ENCODE measurements at places on chromosomes 12 and 14.
A peak's percentile ranks its signal among the peaks of the same experiment; 100 is the strongest.

DNA sequence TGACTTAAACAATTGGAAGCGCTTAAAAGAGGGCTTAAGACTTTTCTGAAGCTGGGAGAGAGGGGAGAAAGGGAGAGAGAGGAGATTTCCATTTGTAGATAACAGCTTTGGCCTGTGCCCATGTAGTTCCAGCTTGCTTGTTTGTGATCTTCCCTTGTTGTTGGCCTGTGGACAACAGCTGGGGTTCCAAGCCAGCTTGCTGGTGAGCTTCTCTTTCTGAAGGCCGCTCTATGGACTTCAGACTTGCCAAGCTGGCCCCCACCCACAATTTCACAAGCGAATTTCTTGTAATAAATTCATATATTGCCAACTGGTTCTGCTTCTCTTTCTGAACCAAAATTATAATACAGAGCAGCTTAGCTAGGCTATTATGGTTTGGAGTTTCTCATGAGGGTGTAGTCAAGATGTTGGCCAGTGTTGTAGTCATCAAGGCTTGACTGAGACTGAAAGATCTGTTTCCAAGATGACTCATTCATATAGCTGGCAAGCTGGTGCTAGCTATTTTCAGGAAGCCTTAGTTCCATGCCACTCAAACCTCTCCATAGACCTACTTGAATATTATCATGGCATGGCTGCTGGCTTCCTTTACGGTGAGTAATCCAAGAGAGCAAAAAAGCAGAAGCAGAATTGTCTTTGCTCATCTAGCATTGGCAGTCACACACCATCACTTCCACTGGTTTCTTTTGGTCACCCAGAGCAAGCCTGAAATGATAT is 89.4 kb downstream of the ATP23 start:
- no peak overlapping the region for H3K27ac ChIP-seq
- H3K4me1 ChIP-seq = no peaks in the 10 kb centered on the region
- no peak for DNase-seq
- H3K4me3 ChIP-seq = no peak overlapping the region

DNA sequence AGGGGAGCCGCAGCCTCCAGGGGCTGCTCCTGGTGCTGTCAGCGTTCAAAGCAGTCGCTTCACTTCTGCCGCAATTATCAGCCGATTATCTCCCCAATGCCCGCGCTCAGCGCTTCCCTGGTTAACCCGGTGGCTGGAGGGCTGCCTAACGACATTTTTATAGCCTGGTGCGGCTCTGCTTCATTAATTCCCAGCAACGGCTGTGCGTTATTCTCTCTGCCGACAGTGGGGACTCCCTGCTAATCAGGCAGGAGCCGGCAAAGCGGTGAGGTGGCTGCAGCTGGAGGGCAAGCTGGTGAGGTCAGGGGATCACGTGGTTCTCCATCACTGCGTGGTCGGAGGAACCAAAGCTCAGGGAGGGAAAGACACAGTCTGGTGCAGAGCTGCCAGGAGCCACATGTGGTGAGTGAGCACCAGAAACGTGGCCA is 62.9 kb downstream of the GLRX5 start:
- H3K36me3 ChIP-seq = no peaks in the 10 kb centered on the region
- peak overlapping the region; percentile 46 for H3K27ac ChIP-seq
- peak overlapping the region; percentile 49 for H3K4me3 ChIP-seq

- no peak for DNase-seq
- no peak overlapping the region for H3K4me3 ChIP-seq
- H3K36me3 ChIP-seq = no peaks in the 10 kb centered on the region
- H3K4me1 ChIP-seq = no peaks in the 10 kb centered on the region
- no peak overlapping the region for H3K27ac ChIP-seq
Observed at GRCh38 chr14:50025776-50026175, 90.6 kb downstream of the VCPKMT start.

DNA sequence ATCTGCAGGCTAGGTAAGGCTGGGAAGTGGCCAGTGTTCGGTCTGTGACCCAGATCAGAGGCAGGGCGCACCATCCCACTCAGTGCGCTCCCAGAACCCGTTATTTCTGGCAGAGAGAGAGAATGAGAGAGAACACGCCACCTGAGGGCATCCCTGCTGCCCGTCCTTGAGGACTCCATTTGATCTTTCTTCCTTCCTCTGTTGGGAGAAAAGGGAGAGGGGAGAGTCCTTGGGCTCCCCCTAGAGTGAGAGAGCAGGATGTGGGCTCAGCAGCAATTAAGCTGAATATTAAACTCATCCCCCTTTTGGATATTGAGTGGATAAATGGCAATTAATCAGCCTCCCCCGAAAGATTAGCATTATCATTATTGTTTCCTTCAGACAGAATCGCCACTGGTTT is 70.6 kb downstream of the IFT43 start:
- DNase-seq = peak; percentile 74
- no peaks in the 10 kb centered on the region for H3K27me3 ChIP-seq
- peaks cover 5% of the 10 kb centered on the region for H3K4me1 ChIP-seq
- H3K27ac ChIP-seq = no peak overlapping the region

DNA sequence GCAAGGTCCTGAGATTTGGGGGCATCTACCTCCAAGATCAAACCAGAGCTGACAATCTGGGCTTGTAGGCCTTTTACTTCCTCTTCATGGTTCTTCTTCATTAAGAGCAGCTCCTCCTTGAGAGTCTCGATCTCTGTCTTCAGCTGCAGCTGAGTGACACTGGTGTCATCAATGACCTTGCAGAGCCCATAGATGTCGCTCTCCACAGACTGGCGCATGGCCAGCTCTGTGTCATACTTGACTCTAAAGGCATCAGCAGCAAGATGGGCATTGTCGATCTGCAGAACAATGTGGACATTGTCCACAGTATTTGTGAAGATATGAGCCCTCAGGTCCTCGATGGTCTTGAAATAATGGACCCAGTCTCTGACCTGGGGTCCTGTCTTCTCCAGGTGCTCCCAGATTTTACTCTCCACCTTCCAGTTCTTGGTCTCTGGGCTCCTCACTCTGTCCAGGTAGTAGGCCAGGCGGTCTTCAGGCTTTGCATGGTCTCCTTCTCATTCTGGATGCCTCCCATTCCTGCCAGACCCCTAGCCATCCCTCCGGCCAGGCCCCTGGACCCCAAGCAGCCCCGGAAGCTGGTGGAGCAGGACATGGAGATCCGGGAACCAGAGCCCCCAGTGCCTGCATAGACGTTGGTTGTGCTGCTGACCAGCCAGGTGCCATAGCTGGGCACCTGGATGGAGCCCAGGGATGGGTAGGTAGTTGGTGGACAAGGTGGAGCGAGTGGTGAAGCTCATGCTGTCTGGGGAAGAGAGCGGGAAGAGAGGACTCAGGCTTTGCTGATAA is 141.0 kb downstream of the MSRB3 start:
- no peaks in the 10 kb centered on the region for H3K27me3 ChIP-seq
- no peak overlapping the region for H3K4me3 ChIP-seq

DNA sequence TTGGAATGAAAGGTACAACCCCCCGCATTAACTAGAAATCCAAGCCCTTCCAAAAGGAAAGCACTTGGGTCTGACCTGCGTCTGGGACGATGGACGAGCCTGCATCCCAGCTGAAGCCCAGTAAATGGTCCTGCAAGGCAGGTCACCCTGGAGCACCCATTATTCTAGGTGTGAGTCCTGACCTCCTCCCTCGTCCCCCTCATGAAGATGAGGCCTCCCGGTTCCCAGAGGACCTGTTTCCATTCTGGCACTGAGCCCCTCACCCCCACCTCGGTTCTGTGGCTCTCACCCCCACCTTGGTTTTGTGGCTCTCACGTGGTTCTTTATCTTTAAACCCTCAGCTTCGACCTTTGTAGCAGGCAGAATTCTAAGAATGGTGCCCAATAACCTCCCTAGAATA is 7.3 kb downstream of the IFI27 start:
- no peak overlapping the region for H3K4me3 ChIP-seq
- no peaks in the 10 kb centered on the region for H3K27me3 ChIP-seq

- no peak overlapping the region for H3K4me3 ChIP-seq
- H3K36me3 ChIP-seq = no peaks in the 10 kb centered on the region
- no peak for DNase-seq
- H3K27ac ChIP-seq = no peak overlapping the region
Observed at GRCh38 chr12:60112763-60113162, 516.9 kb downstream of the SLC16A7 start.

DNA sequence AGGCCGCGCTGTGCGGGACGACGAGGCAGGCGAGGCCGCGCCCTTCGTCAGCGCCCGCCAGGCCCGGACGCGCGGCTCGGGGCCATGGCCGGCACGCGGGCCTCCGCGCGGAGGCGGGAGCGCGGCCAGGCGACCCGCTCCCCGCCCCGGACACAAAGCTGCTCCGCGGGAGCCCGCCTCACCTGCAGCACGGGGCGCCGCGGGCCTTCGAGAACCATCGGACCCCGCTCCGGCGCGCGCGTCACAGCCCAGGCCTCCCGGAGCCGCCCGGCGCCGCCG is 342 bp downstream of the DICER1 start:
- H3K27me3 ChIP-seq = no peaks in the 10 kb centered on the region
- no peaks in the 10 kb centered on the region for H3K36me3 ChIP-seq
- H3K27ac ChIP-seq = no peak overlapping the region
- peaks cover 25% of the 10 kb centered on the region for H3K4me1 ChIP-seq
- peak overlapping the region; percentile 76 for H3K4me3 ChIP-seq

GRCh38 chr12:113290506-113290905 is 44.4 kb downstream of the SLC8B1 start:
- no peaks in the 10 kb centered on the region for H3K4me1 ChIP-seq
- no peaks in the 10 kb centered on the region for H3K36me3 ChIP-seq
- H3K4me3 ChIP-seq = no peak overlapping the region

GRCh38 chr12:5243014-5243413 is 188.9 kb upstream of the NTF3 start:
- H3K4me3 ChIP-seq = no peak overlapping the region
- no peaks in the 10 kb centered on the region for H3K36me3 ChIP-seq
- H3K4me1 ChIP-seq = peaks cover 34% of the 10 kb centered on the region
- DNase-seq = no peak

GRCh38 chr12:6899837-6900519 is 4.6 kb upstream of the LRRC23 start:
- H3K4me1 ChIP-seq = peaks cover 11% of the 10 kb centered on the region
- H3K36me3 ChIP-seq = no peaks in the 10 kb centered on the region
- H3K27ac ChIP-seq = no peak overlapping the region
- peak; percentile 70 for DNase-seq
- no peaks in the 10 kb centered on the region for H3K27me3 ChIP-seq

- peaks cover 22% of the 10 kb centered on the region for H3K4me1 ChIP-seq
- peak overlapping the region; percentile 89 for H3K27ac ChIP-seq
- peak overlapping the region; percentile 94 for H3K4me3 ChIP-seq
- no peaks in the 10 kb centered on the region for H3K27me3 ChIP-seq
- no peaks in the 10 kb centered on the region for H3K36me3 ChIP-seq
- no peak for DNase-seq
Observed at GRCh38 chr14:52730709-52731111, 744 bp downstream of the STYX start.

DNA sequence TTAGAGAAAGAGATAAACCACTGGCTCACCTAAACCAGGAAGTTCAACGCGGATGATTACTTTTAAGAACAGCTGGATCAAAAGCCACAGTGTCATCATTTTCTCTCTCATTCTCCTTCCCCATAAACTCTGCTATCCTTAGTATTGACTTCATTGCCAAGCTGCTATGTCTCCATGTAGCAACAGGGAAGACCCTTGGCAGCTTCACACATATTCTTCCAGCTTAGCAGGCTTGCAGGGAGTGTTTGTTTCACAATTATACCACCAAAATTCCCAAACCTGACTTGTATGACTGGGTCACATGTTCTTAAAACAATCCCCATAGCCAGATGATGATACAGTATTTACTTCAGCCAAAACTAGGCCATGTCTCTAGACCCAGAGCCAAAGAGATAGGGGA is 235.5 kb downstream of the PAWR start:
- peaks cover 28% of the 10 kb centered on the region for H3K4me1 ChIP-seq
- 0 out of 2 replicates have a peak overlapping the region, but pooled peaks have one; percentile 18 for H3K27ac ChIP-seq
- H3K36me3 ChIP-seq = no peaks in the 10 kb centered on the region
- no peak overlapping the region for H3K4me3 ChIP-seq
- no peaks in the 10 kb centered on the region for H3K27me3 ChIP-seq
- no peak for DNase-seq

GRCh38 chr14:95071649-95072280 is 85.6 kb downstream of the DICER1 start:
- DNase-seq = no peak
- no peak overlapping the region for H3K4me3 ChIP-seq
- no peaks in the 10 kb centered on the region for H3K27me3 ChIP-seq
- no peaks in the 10 kb centered on the region for H3K36me3 ChIP-seq
- no peaks in the 10 kb centered on the region for H3K4me1 ChIP-seq

- H3K4me1 ChIP-seq = peaks cover 40% of the 10 kb centered on the region
- H3K36me3 ChIP-seq = no peaks in the 10 kb centered on the region
- peak overlapping the region; percentile 92 for H3K4me3 ChIP-seq
- DNase-seq = no peak
- H3K27ac ChIP-seq = no peak overlapping the region
- no peaks in the 10 kb centered on the region for H3K27me3 ChIP-seq
Observed at GRCh38 chr12:13102461-13103195, 839 bp downstream of the GSG1 start.

GRCh38 chr14:33949411-33949893 is 1.4 kb downstream of the EGLN3 start:
- peak; percentile 51 for DNase-seq
- no peak overlapping the region for H3K27ac ChIP-seq
- peak overlapping the region; percentile 67 for H3K4me3 ChIP-seq
- peaks cover 29% of the 10 kb centered on the region for H3K4me1 ChIP-seq

- peaks cover 5% of the 10 kb centered on the region for H3K4me1 ChIP-seq
- H3K36me3 ChIP-seq = no peaks in the 10 kb centered on the region
- no peaks in the 10 kb centered on the region for H3K27me3 ChIP-seq
Observed at GRCh38 chr14:67457782-67458181, 30.7 kb downstream of the TMEM229B start.

DNA sequence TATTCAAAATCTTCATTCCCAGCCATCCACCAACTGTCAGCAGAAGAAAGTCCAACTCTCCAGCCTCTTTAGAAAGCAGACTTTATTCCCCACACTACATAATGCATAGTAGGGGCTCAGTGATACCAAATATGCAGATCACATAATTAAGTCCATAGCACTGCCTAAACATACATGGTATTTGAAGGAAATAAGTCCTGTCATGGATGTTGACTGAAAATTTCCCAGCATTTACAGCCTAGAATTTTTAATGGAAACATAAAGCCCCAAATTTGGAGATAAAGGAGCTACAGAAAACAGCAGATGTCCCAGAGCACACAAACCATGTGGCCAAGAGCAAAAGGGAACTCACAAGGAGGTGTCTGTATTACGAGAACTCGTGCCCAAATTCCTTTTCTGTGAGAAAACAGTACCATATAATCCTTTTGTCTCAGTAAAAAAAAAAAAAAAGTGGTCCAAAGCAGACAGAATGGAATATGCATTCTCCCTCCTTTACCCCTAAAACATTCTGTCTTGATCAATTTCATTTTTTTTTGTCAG is 920.5 kb downstream of the NRXN3 start:
- no peak overlapping the region for H3K27ac ChIP-seq
- no peaks in the 10 kb centered on the region for H3K4me1 ChIP-seq
- no peaks in the 10 kb centered on the region for H3K27me3 ChIP-seq
- H3K4me3 ChIP-seq = no peak overlapping the region
- H3K36me3 ChIP-seq = peaks cover 3% of the 10 kb centered on the region

Data from GM23338 (cell line).